ENCODE measurements at places on chromosomes 4 and X.
A peak's percentile ranks its signal among the peaks of the same experiment; 100 is the strongest.

- no peak for DNase-seq
These were observed 29.5 kb downstream of the ARHGAP10 start for GRCh38 chr4:147761218-147761883.

GRCh38 chr4:46316215-46316614 is 73.7 kb downstream of the GABRA2 start:
- no peak for DNase-seq

GRCh38 chr4:5152521-5152920 is 101.2 kb downstream of the STK32B start:
- no peak for DNase-seq

DNA sequence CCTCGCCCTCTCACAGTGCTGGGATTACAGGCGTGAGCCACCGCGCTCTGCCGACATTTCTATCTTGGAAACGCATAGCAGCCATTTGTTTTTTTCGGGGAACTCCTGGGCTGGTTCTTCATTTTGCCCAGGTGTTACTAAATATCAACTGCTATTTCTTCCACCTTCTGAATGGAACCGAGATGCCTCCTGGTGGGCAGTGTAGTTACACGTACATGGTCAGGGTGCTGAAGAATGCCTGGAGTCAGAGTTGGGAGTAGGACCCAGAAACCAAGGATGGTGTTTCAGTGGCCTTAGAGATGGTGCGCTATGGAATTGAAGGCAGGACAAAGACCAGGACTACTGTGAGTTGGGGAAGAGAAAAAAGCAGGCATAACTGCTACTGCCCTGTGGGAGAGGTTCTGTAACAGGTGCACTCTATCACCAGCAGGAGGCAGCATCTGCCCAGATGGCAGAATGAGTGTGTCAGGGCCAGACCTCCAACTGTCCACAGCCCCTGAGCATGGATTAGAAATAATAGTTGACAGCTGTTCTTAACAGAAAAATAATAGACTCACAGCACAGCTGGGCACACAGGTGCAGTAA is 81.7 kb downstream of the ZC4H2 start:
- peak; percentile 54 for DNase-seq

DNA sequence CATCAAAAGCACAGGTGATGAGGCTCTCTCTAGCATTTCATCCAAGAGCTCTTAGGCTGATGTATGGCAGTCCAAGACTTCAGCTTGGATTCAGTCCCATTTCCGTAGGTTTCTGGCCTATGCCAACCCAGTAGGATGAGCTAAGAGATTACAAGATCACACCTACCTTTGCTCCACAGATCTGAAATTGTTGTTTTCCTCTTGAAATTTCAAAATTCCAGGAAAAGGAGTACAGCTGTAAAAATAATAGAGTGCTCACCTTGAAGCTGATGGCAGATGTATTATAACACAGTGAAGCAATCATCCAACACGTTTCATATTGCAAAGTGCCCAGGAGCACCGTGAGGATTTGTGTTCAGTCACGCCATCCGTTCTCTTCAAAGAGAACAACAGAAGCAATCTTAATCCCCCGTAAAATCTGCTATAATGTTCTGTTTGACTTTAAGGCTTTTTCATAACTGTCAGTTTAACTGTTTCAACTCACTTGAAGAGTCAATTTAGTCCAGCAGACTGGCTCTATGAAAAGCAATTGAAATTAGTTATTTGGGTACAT is 137.5 kb downstream of the CPE start:
- DNase-seq, result no peak

- DNase-seq, result no peak
These were observed 162.0 kb upstream of the ATP6AP2 start for GRCh38 chrX:40418813-40419195.

DNA sequence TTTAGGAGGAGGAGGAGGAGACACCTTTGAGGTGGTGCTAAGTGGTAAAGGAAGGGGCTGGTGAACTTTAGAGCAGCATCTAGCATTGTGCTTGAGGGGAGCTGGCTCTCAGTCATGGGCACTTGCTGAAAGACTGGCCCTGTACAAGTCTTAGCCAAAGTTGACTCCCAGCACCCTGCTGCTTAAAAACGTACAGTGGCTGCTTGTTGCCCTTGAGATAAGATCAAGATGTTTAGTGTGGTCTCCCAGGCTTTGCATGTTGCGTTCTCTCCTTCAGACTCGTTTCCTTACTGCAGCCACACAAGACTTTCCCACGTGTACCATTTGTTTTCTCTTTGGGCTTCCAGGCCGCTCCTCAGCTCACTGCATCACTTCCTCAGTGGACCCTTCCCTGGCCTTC is 1.8 kb downstream of the MED28 start:
- DNase-seq, result no peak
